ENCODE measurements at places on chromosomes 7 and 10.

DNA sequence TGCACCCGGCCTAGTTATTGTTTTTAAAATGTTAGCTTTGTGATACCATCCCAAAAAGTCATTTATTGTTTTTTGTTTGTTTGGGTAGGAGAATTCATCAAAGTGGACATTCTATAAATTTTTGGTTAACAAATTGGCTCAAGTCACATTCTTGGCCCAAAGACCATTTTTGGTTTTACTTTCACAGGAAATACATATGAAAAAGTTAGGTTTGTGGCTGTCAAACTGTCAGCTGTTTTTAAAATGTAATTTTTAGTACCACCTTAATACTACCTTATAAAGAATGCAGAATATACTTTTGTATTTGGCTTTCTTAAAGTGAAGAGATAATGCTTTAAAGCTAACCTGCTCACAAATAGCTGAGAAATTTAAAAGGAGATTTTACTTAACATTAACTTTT lies 25.1 kb downstream of the TMEM168 start:
- DNase-seq = no peak

GRCh38 chr7:17211307-17211836 lies 87.1 kb upstream of the AHR start:
- DNase-seq = no peak

DNA sequence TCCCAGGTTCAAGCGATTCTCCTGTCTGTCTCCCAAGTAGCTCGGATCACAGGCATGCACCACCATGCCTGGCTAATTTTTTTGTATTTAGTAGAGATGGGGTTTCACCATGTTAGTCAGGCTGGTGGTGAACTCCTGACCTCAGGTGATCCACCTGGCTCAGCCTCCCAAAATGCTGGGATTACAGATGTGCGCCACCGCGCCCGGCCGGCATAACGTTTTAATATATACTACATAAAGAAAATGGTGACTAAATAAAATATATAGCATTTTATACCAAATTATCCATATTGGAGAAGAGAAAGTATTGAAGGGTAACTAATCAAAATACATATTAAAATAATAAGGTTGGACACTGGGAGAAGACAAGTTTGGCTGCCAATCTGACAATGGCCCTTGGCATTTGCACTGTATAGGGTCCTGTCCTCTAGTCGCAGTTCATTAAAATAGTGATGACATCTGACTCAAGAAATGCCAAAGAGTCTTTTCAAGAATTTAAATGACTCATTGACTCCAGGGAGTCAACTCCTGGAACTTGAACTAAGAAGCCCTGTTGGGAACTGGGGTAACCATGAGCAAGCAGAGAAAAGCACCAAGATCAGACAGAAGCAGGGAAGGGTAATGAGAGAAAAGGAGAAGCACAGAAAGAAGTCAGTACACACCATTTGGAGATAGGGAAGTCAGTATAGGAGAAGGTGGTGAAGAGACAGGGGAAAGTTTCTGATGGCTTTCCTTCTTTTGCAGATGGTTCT lies 91.1 kb downstream of the CH25H start:
- no peak for DNase-seq

GRCh38 chr7:91846436-91846835 lies 34.1 kb downstream of the MTERF1 start:
- DNase-seq = no peak

DNA sequence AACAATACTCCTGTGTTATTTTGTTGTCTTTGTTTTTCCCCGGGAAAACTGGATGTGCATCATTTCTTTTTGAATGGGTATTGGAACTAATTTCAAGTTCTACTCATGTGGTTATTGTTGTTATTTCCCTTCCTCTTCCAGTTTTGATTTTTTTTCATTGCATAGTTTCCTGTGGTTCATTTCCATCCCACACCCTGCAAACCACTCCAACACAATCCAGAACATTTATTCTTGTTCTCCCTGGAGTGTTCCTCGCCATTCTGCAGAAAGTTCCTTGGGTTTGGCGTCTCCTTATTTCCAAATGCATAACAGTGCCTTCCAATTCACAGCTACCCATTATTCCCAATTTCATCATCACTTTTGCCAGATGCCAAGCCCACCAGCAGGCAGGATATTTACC lies 775.1 kb downstream of the TNS3 start:
- DNase-seq = no peak

- DNase-seq = no peak
Observed at GRCh38 chr7:70408477-70408876, 723.5 kb upstream of the GALNT17 start.

GRCh38 chr10:29643771-29644501 lies 9.2 kb upstream of the SVIL start:
- DNase-seq = no peak

- DNase-seq = no peak
Observed at GRCh38 chr7:95974108-95974507, 201.8 kb downstream of the DYNC1I1 start.

DNA sequence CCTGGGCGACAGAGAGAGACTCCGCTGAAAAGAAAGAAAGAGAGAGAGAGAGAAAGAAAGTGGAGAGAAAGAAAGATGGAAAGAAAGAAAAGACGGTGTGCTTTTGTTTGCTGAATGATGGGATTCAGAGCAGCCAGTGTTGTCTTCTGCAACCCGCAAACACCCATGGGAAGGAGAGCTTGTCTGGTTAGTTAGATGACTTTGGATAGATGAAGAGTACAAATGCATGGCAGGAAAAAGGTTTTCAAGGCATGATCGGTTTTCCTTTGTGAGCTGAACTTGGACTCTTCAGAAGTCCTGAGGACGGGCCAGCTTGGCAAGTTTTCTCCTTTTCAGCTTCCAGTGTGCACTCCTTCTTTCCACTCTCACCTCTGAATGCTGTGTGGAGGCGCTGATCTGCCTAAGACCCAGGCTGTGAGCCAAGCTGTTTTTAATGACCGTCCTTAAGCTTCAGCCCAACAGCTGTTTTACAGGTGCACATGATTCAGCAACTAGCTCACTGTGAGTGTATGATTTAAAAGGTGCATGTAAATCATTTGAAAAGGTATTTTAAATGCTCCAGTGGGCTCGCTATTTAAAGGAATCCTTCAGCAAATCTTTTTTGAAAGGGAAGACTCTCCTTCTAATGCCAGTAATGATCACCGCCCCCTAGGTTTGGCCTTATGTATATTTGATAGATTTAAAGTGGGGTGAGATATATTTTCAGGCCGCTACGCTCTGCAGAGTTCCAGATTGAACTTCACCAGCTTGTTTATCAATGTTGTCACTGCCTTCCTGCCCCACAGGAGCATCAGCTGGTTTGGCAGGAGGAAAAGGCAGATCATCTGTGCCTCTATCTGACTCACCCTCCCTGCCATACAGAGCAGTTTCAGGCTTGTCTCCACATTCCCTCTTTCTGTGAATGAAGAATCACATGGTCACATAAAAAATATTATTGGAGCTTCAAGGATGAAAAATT lies 115.0 kb downstream of the PLXDC2 start:
- DNase-seq = no peak

GRCh38 chr7:147861058-147861716 lies 729.4 kb upstream of the C7orf33 start:
- DNase-seq = no peak

DNA sequence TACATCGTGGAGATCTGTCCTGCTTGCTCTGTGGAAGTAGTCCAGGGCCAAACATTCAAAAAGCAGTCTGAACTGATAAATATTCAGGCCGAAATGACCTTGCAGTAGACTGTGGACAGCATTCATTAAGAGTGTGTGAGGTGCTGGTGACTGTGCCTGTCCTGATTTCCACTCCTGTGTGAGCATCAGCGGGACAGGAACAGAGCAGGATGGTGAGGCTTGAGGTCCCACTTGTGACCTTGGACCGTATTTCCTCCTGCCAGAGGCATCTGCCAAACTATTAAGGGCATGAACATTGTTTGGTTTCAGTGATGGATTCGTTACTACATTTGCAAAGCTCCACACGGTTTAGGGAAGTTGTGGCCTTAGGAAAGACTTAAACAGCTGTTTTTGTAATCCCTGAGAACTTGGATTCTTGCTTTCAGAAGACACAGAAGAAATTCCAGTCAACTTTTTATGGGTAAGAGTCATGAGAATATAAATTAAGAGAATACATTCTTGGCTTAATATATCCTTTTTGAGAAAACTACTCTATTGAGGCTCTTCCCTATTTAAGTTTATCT lies 32.8 kb downstream of the CCNY start:
- DNase-seq = no peak

Data from cortex of kidney (tissue), 1 donor.